ENCODE measurements at places on chromosomes 7 and 10.

DNA sequence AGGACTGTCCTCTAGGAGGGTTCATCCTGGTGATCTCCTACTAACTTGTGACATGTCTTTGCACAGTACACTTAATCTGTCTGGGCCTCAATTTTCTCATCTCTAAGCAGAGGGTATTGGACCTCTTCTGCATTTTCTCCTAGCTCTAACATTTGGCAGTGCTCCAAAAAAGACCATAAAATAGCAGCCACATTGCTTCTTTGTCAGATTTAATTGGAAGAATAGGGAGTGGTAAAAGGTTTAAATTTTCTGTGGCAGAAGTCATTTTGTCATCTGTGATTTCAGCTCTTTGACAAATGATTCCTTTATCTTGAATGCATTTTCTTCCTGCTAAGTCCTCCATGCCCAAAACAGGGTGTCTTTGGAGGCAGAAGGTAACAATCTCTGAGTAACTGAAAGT is 289.9 kb upstream of the LRGUK start:
- no peaks in the 10 kb centered on the region for H3K27me3 ChIP-seq
- no peak overlapping the region for H3K4me3 ChIP-seq
- H3K4me1 ChIP-seq: no peaks in the 10 kb centered on the region
- H3K36me3 ChIP-seq: peaks cover 4% of the 10 kb centered on the region
- DNase-seq: no peak

DNA sequence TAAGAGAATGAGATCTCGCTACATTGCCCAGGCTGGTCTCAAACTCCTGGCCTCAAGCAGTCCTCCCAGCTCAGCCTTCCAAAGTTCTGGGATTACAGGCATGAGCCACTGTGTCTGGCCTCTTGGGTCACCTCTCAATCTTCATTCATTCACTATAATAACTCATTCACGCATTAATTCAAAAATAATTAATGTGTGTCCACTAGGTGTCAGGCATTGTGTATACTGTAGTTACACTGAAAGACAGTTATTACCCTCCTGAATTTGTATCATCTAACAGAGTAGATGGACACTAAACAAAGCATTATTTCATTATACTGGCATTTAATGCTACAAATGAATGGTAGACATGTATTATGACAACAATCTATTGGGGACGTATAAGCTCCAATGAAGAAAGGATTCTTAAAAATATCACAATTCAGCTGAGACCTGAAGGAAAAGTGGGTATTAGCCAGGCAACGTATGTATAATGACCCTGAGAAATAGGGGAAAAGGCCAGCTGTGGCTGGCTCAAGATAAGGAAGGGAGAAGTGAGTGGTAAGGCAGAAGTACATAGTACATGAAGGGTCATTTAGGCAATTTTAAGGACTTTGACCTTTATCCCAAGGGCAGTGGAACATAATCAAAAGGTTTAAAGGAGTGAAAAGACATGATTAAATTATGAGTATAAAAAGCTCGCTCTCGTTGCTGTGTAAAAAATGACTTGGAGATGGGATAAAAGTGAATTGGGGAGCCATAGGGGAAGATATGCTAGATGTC is 150.7 kb downstream of the BTAF1 start:
- DNase-seq: no peak
- no peaks in the 10 kb centered on the region for H3K27me3 ChIP-seq
- no peak overlapping the region for H3K4me3 ChIP-seq
- H3K36me3 ChIP-seq: no peaks in the 10 kb centered on the region
- H3K4me1 ChIP-seq: no peaks in the 10 kb centered on the region

GRCh38 chr7:159012353-159013069 is 132.2 kb downstream of the VIPR2 start:
- no peak overlapping the region for H3K4me3 ChIP-seq
- DNase-seq: no peak
- no peaks in the 10 kb centered on the region for H3K36me3 ChIP-seq
- no peaks in the 10 kb centered on the region for H3K27me3 ChIP-seq
- H3K27ac ChIP-seq: no peak overlapping the region
- no peaks in the 10 kb centered on the region for H3K4me1 ChIP-seq

GRCh38 chr10:70698211-70698610 is 25.9 kb downstream of the ADAMTS14 start:
- H3K4me3 ChIP-seq: no peak overlapping the region
- no peak overlapping the region for H3K27ac ChIP-seq
- no peak for DNase-seq
- no peaks in the 10 kb centered on the region for H3K4me1 ChIP-seq
- no peaks in the 10 kb centered on the region for H3K36me3 ChIP-seq

- no peaks in the 10 kb centered on the region for H3K27me3 ChIP-seq
- no peak overlapping the region for H3K27ac ChIP-seq
- H3K36me3 ChIP-seq: no peaks in the 10 kb centered on the region
- no peak for DNase-seq
These were observed 470.2 kb downstream of the PAXIP1 start for GRCh38 chr7:154532771-154533170.

DNA sequence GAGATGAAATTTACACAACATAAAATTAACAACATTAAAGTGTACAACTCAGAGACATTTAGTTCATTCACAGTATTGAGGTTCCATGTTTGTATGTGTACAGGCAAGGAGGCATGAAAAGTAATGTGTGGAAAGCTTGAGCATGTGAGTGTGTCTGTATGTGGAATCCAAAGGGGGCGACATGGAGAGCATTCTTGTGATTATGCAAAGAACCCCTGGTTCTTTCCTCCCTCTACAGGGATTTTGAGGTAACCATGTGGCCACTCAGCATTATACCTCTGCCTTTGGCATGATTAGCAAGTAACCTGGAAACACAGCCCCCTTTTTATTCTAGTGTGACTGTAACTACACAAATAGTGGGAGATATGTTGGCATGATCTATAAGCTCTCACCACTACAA is 21.0 kb downstream of the OR2F1 start:
- H3K4me1 ChIP-seq: no peaks in the 10 kb centered on the region
- H3K36me3 ChIP-seq: no peaks in the 10 kb centered on the region
- H3K27ac ChIP-seq: no peak overlapping the region
- no peaks in the 10 kb centered on the region for H3K27me3 ChIP-seq
- no peak overlapping the region for H3K4me3 ChIP-seq

DNA sequence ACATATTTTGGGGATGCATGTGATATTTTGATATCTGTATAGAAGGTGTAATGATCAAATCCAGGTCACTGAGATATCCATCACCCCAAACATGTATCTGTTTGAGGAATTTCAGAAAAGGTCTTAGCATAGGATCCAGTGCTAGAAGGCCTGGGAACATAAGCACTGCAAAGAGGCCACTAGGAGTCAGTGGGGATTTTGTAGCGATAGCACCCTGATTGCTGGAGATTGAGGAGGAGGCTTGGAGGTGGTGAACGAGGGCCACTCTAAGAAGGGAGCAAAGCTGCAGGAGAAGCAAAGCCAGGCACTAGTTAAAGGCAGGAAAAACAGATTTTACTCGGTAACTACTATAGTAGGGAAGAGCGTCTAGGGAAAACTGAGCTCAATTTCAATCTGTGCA is 324.0 kb downstream of the LHFPL3 start:
- H3K36me3 ChIP-seq: no peaks in the 10 kb centered on the region
- no peaks in the 10 kb centered on the region for H3K4me1 ChIP-seq
- H3K4me3 ChIP-seq: no peak overlapping the region
- H3K27me3 ChIP-seq: peaks cover 9% of the 10 kb centered on the region
- DNase-seq: no peak

- H3K27me3 ChIP-seq: no peaks in the 10 kb centered on the region
- no peak for DNase-seq
- no peaks in the 10 kb centered on the region for H3K36me3 ChIP-seq
- no peaks in the 10 kb centered on the region for H3K4me1 ChIP-seq
- no peak overlapping the region for H3K4me3 ChIP-seq
- no peak overlapping the region for H3K27ac ChIP-seq
These were observed 453.1 kb downstream of the DNAJB6 start for GRCh38 chr7:157789942-157790341.

GRCh38 chr7:134343796-134344195 is 27.1 kb upstream of the SLC35B4 start:
- no peak overlapping the region for H3K4me3 ChIP-seq
- H3K27ac ChIP-seq: no peak overlapping the region
- H3K36me3 ChIP-seq: no peaks in the 10 kb centered on the region

DNA sequence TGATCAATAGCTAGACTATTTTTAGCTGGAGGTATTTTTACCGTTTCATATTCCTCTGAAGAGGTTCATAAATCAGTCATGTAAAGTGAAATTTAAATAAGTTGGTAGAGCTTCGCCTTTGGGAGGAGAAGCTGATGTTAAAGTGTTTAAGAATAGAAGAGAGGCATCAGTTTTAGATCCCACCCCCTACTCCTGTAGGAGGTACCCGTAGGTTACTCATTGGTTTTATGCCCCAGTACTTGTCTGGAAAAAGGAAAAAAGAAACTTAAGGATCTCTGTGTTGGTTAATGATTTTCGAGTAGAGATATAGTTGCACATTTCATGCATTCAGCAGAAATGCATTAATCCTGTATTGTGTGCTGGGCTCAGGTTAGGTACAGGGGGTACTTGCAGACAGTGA is 8.7 kb downstream of the ZNF365 start:
- H3K27ac ChIP-seq: no peak overlapping the region
- no peak overlapping the region for H3K4me3 ChIP-seq
- H3K4me1 ChIP-seq: peaks cover 8% of the 10 kb centered on the region
- H3K36me3 ChIP-seq: no peaks in the 10 kb centered on the region
- peaks cover 12% of the 10 kb centered on the region for H3K27me3 ChIP-seq

GRCh38 chr10:96618653-96619052 is 31.8 kb upstream of the TM9SF3 start:
- peaks cover 4% of the 10 kb centered on the region for H3K36me3 ChIP-seq
- H3K27ac ChIP-seq: no peak overlapping the region
- H3K27me3 ChIP-seq: no peaks in the 10 kb centered on the region
- peaks cover under 1% of the 10 kb centered on the region for H3K4me1 ChIP-seq
- no peak for DNase-seq
- no peak overlapping the region for H3K4me3 ChIP-seq

GRCh38 chr7:55172881-55173609 is 154.2 kb downstream of the EGFR start:
- no peak for DNase-seq
- no peaks in the 10 kb centered on the region for H3K36me3 ChIP-seq
- H3K4me3 ChIP-seq: no peak overlapping the region
- no peaks in the 10 kb centered on the region for H3K27me3 ChIP-seq
- no peaks in the 10 kb centered on the region for H3K4me1 ChIP-seq
- no peak overlapping the region for H3K27ac ChIP-seq

GRCh38 chr7:30649717-30650420 is 32.4 kb downstream of the CRHR2 start:
- no peak overlapping the region for H3K27ac ChIP-seq
- no peak overlapping the region for H3K4me3 ChIP-seq
- peaks cover 8% of the 10 kb centered on the region for H3K36me3 ChIP-seq
- H3K27me3 ChIP-seq: no peaks in the 10 kb centered on the region

DNA sequence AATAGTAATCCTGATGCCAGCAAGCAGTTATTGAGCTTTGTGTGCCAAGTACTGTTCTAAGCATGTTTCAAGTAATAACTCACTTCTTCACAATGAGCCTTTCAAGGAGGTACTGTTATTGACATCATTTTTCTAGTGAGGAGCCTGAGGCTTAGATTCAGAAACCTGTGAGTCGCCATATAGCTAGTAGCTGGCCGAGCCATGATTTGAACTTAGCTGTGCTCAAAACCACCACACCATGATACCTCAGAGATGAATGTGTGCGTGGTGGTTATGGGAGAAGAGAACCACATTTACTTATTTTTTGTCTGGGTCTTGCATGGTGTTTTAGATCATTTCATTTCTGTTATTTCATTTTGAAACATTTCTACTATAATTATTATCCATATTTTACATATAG is 578.9 kb downstream of the AUTS2 start:
- no peaks in the 10 kb centered on the region for H3K36me3 ChIP-seq
- H3K27me3 ChIP-seq: peaks cover 20% of the 10 kb centered on the region
- H3K4me3 ChIP-seq: no peak overlapping the region
- no peak for DNase-seq
- no peak overlapping the region for H3K27ac ChIP-seq

GRCh38 chr10:116311706-116312490 is 12.3 kb upstream of the CCDC172 start:
- H3K27me3 ChIP-seq: no peaks in the 10 kb centered on the region
- H3K27ac ChIP-seq: no peak overlapping the region
- no peaks in the 10 kb centered on the region for H3K36me3 ChIP-seq
- H3K4me1 ChIP-seq: peaks cover 5% of the 10 kb centered on the region
- no peak for DNase-seq

DNA sequence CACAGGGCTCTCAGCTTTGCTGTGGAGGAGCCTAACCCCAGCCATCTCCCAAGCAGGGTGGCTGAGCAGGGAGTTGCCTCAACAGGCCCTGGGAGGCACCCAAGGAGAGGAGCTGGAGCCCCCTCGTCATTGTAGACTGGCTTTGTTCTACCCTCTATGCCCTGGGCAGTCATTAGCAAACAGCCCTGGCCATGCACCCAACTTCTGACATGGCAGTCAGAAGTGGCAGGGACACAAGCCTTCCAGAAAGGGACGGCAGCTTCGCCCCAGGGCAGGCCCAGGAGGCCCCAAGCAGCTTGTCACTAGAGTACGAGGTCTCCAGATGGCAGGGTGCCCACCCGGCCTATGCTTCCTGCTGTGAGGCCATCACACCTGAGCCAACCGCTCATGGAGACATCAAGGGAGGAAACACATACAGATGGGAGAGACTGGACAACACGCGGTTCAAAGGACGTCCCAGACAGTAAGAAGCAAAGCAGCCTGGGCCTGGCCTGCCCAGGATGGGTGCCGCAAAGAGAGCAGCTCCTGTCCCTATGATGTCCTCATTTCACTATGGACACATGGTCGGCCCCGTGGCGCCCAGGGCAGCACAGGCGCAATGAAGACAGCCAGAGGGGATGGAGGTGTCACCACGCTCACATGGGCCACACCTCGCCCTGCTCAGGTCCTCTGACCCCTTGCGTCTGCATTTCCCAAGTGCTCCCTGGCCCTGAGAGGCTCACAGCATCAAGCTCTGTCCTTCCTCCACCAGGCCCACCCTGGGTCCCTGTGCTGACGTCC is 190.9 kb upstream of the CXCL12 start:
- no peak overlapping the region for H3K4me3 ChIP-seq
- no peaks in the 10 kb centered on the region for H3K27me3 ChIP-seq
- H3K36me3 ChIP-seq: no peaks in the 10 kb centered on the region
- H3K27ac ChIP-seq: no peak overlapping the region
- no peaks in the 10 kb centered on the region for H3K4me1 ChIP-seq
- no peak for DNase-seq

GRCh38 chr10:110861930-110862649 is 9.6 kb upstream of the PDCD4 start:
- peaks cover 98% of the 10 kb centered on the region for H3K4me1 ChIP-seq
- H3K27ac ChIP-seq: peak overlapping the region; percentile 53
- peak; percentile 20 for DNase-seq
- no peak overlapping the region for H3K4me3 ChIP-seq
- peaks cover 5% of the 10 kb centered on the region for H3K36me3 ChIP-seq

DNA sequence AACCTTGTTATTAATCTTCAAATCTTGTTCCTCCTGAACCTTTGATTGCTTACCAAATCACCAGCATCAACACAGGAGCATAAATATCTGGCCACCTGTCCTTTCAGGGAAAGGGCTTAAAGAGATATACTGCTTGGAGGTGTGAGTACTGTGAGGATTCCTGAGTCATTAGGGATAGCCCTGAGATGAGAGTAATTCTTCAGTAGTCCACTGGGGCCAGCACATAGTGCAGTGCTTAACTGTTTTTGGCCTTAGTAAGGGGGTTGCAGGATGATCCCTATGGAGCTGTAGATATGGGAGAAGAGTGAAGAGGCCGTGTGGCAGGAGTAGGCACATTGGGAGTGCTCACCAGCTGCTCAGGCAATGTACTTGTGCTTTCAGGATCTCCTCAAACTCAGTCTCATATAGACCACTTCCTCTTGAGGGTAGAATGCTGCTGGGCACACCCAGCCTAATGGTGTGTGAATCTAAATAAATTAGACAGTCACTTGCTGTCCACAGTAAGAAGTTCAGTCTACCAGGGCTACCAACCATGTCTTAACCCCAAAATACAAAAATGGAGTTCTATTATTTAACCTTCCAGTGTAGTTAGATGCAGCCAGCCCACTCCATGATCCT is 26.5 kb upstream of the GPR141 start:
- H3K36me3 ChIP-seq: no peaks in the 10 kb centered on the region
- no peak overlapping the region for H3K27ac ChIP-seq
- DNase-seq: no peak
- H3K4me1 ChIP-seq: peaks cover 10% of the 10 kb centered on the region
- no peak overlapping the region for H3K4me3 ChIP-seq

Data from activated CD8-positive, alpha-beta T cell treated with anti-CD3 and anti-CD28 coated beads, Interleukin-2, amount 10 ng/mL, durations not matched to agents 7 days and 5 days (primary cell).